ENCODE measurements at places on chromosomes 11 and 22.
A peak's percentile ranks its signal among the peaks of the same experiment; 100 is the strongest.

DNA sequence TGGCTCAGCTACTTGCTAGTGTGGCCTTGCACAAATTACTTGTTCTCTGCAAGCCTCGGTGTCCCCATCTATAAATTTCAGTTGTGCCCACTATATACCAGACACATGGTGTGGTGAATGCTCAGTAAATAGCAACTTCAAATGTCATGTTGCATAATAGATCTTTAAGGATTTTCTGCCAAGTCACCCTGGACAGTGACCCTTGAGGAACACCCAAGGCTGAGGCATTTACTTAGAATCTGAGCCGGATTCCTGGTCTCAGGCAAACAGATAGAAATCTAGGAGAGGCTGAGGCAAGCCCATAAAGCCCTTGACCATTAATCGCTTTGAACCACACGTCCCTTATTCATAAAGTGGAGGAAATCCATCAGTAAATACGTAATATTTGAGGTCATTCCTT lies 9.7 kb downstream of the TEAD1 start:
- DNase-seq, result no peak

DNA sequence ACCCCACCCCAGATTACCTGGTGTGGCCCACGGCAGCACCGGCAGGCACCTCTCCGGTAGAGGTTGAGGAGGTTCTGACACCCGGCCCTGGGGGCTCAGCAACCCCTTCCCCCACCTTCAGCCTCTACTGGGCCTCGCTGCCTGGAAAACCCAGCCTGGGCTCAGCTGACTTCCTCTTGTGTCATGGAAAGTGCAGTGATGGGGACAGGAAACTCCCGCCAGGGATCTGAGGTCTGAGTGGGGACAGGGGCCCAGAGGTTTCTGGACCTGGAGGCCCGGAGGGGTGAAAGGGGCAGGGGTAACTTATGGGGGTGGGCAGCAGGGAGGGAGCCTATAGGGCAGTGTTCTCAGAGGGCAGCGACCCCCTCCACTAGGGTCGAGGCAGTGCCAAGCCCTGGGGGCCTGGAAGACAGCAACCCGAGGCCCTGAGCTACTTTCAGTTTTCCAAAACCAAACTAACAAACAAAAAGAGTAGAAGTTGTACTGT lies 10.0 kb upstream of the CD5 start:
- no peak for DNase-seq

- DNase-seq, result no peak
These were observed 63.6 kb upstream of the PITPNB start for GRCh38 chr22:27982630-27983180.

GRCh38 chr11:69821511-69822040 lies 2.4 kb upstream of the FGF3 start:
- no peak for DNase-seq

DNA sequence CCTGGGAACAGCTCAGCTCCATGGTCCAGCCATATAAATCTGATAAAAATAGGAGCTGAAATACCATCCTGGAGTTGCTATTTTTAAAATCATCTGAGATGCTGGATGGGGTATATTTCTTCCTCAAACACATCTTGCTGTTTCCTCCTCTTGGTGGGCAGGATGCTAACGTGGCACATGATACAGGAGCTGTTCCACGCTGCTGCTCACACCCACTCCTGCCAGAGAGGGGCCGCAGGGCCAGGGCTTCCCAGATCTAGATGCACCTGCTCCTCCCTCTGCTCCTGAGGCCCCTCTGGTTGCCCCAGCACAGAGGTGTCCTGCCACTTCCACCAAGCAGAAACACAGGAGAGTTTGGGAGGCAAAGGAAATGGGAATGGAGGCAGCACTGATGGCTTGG lies 3.3 kb upstream of the ST3GAL4 start:
- no peak for DNase-seq

- no peak for DNase-seq
These were observed 48.2 kb downstream of the MOB2 start for GRCh38 chr11:1438261-1438966.

GRCh38 chr11:130763087-130763980 lies 152.9 kb downstream of the SNX19 start:
- DNase-seq, result no peak

DNA sequence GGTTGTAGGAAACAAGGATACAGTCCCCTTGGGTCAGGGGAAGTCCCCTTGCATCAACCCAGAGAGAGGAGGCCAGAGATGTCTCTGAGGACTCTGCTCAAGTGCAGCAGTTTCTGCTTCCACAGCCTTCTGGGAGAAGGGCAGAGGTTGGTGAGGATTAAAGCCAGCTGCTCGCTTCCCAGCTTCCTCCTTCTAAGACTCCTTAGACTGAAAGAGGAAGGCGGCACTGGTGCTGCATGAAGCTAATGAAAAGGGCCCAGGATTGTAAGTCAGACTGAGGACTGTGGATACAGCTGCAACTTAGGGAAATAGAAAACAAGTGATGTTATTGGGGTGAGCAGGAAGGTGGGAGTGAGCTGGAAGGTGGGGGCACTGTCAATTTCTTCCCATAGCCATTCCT lies at the start of gene OR52K1:
Gene OR52K1, plus strand, starts transcription at position 202 of the 400 bp plus-strand sequence. CDS start 6,255 bp downstream, outside the sequence.
- no peak for DNase-seq

DNA sequence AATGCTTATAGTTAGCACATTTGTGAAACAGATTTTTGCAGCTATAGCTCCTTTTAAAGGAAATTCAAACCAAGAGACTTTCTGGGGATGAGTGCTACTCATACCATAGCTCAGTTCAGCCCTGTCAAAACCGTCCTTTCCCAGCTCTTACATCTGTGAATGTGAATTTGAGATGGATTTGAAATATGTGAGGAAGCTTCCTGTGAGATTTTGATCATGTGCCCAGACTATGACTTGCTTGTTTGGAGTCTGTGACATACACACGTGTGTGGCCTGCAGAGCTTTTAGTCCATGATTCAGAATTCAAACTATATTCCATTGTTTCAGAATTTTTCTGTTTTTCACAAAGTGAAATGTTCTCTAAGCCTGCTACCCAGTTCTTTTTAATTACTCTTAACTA lies 4.4 kb upstream of the MMP1 start:
- peak; percentile 70 for DNase-seq

DNA sequence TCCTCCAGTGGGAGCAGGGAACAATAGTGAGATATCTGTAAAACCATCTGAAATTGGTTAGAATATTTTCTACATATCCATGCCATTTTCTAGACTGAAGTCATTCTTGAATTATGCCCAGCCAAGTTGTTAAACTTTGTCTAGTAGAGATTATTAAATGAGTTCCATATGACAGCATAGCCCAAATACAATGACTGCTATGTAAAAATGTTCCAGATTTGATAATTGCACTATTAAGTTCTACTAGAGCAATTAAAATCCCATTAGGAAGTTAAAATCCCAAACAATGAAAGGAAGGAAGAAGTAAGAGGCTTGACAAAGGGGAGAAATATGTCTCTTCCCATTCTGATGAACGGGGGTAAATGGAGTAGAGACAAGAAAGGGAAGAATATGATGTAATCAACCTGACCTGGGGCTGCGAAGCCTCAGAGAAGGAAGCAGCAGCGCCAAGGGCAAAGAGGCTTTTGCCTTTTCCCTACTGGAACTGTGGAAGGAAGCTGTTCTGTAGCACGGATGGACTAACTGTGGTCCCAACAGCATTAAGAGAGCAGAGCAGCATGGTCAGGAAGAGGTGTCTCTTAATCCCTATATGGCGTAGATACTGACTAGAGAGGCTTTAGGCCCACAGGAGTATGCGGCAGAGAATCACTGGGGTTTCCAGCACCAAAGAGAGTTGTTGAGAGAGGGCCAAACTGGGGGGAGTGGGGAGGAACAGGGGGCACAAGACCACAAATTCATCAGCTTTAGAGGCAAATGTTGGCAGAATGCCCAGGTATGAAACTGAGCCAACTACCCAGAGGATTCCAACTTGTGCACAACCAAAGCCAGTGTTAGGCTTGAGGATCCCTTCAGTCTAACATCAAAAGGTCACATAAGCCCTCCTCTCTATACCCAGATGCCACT lies 26.7 kb downstream of the RRP8 start:
- peak; percentile 89 for DNase-seq

GRCh38 chr11:124717786-124718651 lies 21.7 kb upstream of the NRGN start:
- DNase-seq, result no peak

DNA sequence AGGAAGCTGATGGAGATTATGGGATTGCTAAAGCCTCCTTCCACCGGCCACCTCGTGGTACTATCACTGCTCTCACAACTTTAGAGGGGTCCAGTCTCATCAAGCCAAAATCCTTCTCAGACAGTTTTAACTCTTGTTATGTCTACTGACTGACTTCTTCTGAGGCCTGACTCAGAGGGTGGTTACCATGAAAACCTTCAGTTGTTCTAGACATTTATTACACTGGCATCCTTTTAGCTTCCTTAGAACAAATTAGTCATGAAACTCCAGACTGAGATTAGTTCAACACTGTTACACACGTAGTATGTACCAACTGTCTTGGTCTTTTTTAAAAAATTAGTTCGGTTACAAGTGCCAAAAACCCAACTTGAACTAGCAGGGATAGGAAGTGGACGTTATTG lies 7.5 kb downstream of the DIXDC1 start:
- no peak for DNase-seq

- DNase-seq, result peak; percentile 66
These were observed 7.1 kb downstream of the PNPLA5 start for GRCh38 chr22:43884600-43885318.

DNA sequence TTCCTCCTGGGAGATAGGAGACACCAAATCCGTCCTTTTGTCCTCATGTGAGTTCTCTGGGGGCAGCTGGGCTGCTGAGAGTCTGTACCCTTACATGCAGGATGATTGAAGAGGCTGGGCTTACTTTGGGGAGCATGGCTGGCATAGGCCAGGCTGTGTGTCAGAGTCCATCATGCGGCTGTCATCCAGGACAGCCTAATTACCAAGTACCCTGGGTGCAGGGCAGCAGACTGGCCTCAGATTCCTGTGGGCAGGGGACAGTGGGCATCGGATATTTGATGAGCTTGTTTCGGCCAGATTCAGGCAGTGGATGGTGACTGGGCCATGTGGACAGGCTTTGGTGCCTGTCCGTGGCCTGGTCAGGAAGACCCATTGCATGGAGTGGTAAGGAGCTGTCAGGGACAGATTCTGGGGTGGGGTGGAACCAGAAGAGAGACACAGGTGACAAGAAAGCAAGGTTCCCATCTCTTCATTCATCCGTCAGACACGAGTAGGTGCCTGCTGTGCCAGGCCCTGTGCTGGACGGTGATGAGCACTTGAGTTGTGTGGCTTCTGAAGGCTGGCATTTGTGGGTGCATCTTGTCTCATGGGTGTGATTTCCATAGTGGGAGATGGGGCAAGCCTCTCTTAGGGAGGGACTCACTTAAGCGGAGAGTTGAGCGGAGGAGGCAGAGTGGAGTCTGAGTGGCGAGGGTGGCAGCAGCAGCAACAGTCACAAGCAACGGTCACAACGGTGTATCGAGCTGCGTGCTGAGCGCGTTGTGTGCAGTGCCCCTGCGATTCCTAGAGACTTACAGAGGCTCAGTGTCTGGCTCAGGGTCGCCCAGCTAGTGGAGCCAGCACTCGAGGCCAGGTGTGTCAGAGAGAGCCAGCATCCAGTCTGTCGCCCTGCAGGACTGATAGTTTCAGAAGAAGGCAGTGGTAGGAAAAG lies 48.7 kb downstream of the TBC1D22A start:
- DNase-seq, result no peak

- no peak for DNase-seq
These were observed 69.4 kb downstream of the FAM76B start for GRCh38 chr11:95720195-95720594.

DNA sequence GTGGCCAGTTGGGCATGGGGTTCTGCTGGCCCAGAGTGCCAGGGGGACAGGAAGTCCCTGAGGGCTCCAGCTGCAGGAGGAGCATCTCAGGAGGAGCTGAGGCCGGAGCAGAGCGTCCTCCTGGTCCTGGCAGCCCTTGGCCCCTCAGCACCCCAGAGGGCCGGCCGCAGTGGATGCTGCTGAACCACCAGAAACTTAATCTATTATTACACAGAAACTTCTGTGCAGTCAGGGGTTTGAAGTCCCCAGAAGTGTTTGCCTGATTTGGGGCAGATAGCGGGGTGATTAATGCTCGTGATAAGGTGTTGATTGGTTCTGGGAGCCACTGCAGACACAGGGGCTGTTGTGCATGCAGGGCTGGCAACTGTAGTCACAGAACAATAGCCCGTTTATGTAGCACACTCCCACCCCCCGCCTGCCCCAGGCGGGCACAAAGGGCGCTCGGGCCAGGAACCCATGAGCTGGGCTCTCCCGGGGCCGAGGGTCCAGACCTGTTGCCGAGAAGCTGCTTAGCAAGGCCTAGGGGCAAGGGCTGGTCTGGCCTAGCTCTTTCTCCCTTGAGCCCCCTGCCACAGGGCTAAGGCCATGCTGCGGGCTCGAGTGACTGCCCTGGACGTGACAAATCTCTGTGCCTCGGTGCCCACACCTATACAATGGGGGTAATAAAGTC lies 29.0 kb upstream of the KCNQ1OT1 start:
- no peak for DNase-seq

GRCh38 chr22:20577549-20577975 lies 70.2 kb downstream of the MED15 start:
- no peak for DNase-seq

DNA sequence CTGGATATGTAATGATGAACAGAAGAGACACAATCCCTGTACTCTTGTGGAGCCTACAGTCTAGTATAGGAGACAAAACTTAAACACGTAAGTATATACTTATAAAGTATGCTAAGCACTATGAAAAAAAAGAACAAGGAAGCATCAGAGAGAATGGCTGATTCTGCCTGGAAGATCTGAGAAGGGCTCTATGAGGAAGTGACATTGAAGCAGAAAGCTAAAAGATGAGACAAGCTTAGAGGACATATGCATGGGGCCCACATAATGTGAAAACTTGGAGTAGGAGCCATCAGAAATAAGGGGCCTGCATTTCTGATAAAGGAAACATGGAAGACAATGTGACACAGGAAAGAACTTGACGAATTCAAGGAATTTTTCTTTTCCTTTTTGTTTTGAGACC lies 16.6 kb downstream of the SAA1 start:
- no peak for DNase-seq

- no peak for DNase-seq
These were observed 15.9 kb upstream of the MMP7 start for GRCh38 chr11:102546427-102546826.

GRCh38 chr11:61162092-61162941 lies 1.1 kb upstream of the VPS37C start:
- peak; percentile 56 for DNase-seq

DNA sequence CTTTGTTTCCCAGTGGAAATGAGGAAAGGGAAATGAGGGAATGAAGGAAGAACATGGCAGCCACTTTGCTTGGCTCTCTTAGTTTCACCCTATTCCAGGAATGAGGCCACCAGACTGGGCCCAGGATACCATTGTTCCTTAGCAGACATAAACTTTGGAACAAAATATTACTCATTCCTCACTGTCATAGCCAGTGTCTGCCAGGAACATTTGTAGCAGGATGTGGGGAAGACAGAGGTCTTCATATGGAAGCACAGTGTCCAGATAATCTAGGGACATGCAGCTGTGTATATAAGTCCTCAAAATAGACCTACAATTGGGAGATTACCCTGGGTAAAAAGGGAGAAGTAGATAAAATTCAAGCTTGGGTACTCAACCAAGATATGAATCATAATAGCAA lies 15.2 kb upstream of the FUT4 start:
- DNase-seq, result no peak

All from tongue (tissue), 3 donors.